ENCODE measurements at places on chromosomes 2 and 18. TPM values are rescaled to one million over a fixed set of nuclear protein-coding genes. Genes with fewer than 3 reads are reported as not detected.
A peak's percentile ranks its signal among the peaks of the same experiment; 100 is the strongest.

DNA sequence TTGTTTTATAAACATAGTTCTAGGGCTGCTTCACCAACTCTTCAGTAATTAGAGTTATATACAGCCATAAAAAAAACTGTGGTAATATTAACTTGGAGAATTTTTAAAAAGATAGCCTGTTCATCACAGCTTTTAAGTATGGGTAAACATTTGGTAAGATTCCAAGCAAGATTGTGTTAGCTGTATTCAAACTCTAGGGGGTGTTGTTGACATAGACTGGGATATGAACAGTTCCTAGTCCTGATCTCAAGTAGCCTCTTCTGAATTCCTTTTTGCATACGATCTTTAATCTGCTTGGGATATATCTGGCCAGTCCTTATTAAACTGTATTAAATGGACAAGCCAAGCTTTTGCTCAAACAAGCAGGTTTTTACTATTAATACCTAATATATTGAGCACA, 13.4 kb downstream of the NOP58 start:
- no peak for DNase-seq

- no peak for DNase-seq
Observed at GRCh38 chr2:23549051-23549450, 164.1 kb downstream of the KLHL29 start.

- peak; percentile 30 for DNase-seq
Observed at GRCh38 chr18:58788971-58789875, 75.5 kb upstream of the ZNF532 start.

DNA sequence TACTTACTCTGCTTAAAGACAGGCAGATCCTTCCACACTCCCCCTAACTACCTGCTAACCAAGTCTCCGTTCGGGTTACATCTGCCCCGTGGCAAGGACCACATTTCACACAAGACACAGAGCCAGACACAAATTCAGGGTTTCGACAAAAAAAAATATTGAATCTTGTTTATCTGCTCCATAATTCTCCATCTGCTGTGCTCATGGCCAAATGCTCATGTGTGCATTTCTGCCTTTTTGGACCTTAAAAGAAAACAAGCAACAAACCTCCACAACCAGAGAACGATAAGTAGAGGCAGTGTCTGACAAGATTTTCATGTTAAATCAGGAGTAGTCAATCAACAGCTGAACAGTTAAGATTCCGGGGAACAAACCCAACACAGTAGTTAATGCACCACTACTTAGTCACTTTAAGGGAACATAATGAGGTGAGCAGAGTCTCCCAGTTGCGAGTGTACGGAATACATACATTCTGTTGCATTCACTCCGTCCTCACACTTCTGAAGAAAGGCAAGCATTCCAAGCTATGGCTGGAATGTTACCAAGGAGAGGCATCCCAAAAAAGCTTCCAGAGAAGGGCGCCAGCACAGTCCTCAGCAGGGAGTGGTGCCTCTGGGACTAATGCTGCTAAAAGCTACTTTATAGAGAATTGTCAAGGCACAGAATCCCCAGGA, 121.0 kb downstream of the ANKRD44 start:
- DNase-seq = no peak

GRCh38 chr2:224937887-224938286, 104.4 kb downstream of the DOCK10 start:
- no peak for DNase-seq

DNA sequence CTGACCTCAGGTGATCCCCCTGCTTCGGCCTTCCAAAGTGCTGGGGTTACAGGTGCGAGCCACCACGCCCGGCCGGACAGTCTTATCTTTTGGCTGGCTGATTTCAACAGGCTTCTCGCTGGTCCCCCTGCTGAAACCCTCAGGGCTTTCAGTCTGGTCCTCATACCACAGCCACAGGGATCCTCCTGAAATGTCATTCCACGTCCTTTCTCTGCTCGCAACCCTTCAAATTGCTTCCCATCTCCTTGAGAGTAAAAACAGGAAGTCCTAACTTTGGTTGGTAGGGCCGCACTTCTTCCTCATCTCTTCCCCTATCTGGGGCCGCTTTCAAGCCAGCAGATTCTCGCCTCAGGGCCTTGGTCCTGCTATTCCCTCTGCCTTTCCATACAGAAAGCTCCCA, 1.4 kb upstream of the CAB39 start:
- DNase-seq = no peak

DNA sequence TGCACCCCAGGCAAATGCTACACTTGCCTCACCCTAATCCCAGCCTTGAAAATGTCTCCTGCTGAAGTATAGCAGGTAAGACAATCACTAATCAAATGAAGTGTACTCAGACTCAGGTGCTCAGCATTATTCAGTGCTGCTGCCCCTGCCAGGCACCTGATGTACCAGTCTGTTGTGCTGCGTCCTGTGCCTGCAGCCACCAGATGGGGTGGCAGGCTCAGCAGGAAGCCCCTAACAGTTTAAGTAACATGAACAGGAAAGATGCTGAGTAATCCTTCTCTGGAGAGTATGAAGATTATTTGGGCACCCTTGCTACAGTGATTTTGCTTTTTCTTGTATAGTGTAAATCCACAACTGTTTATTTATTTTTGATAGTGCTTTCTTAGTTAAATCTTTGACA, 69.1 kb downstream of the TACR1 start:
- DNase-seq = no peak

The RIT2 gene
- not detected for total RNA-seq

Measured in ovary (tissue), 10 donors.